ENCODE measurements at places on chromosomes 2 and 18. TPM values are rescaled to one million over a fixed set of nuclear protein-coding genes. Genes with fewer than 3 reads are reported as not detected.

The STAT4 gene
- 2.0 TPM for total RNA-seq

The APCDD1 gene
- 0.09 TPM for total RNA-seq

The OTOS gene
- not detected for total RNA-seq

The MAPRE3 gene
- total RNA-seq: 3.1 TPM

The POU3F3 gene
- not detected for total RNA-seq

The TACR1 gene
- under 0.01 TPM for total RNA-seq

The EPB41L3 gene
- total RNA-seq: 10.1 TPM

The NDUFB3 gene
- 118 TPM for total RNA-seq

The RGPD8 gene
- 11.1 TPM for total RNA-seq

The ADRA2B gene
- 0.09 TPM for total RNA-seq

The TCF23 gene
- not detected for total RNA-seq

The GMPPA gene
- 63.9 TPM for total RNA-seq

The PSMA8 gene
- not detected for total RNA-seq

The GPBAR1 gene
- total RNA-seq: 0.37 TPM

The SERPINB11 gene
- total RNA-seq: not detected

The TGFA gene
- total RNA-seq: 0.28 TPM

The CCDC68 gene
- total RNA-seq: 6.9 TPM

The UGT1A5 gene
- not detected for total RNA-seq

The SP110 gene
- 2.7 TPM for total RNA-seq

The OR6B2 gene
- not detected for total RNA-seq

The VIL1 gene
- total RNA-seq: not detected

The MCEE gene
- total RNA-seq: 23.0 TPM

The NPHP1 gene
- total RNA-seq: 6.9 TPM

The LIPG gene
- total RNA-seq: 12.4 TPM

The GAL3ST2 gene
- 0.18 TPM for total RNA-seq

The CLEC4F gene
- not detected for total RNA-seq

The CYP27C1 gene
- total RNA-seq: 0.18 TPM

The ZFAND2B gene
- total RNA-seq: 18.6 TPM

The RNF125 gene
- total RNA-seq: 0.28 TPM

The PLCL1 gene
- total RNA-seq: 1.1 TPM

The CXCR4 gene
- total RNA-seq: 0.92 TPM

The NAGK gene
- total RNA-seq: 60.7 TPM

The SF3B6 gene
- total RNA-seq: 139 TPM

The L3MBTL4 gene
- total RNA-seq: 0.28 TPM

The LRP2 gene
- total RNA-seq: not detected

The TRIM54 gene
- not detected for total RNA-seq

The MYO7B gene
- not detected for total RNA-seq

The RRM2 gene
- total RNA-seq: 4.4 TPM

The DOK6 gene
- 7.3 TPM for total RNA-seq

The CGREF1 gene
- 7.0 TPM for total RNA-seq

The CNDP1 gene
- total RNA-seq: not detected

The DSG3 gene
- 0.28 TPM for total RNA-seq

The IL1RN gene
- 0.71 TPM for total RNA-seq

The LDAH gene
- 13.5 TPM for total RNA-seq

The ADAM23 gene
- total RNA-seq: 8.2 TPM

The STPG4 gene
- 0.37 TPM for total RNA-seq

The IL36B gene
- total RNA-seq: not detected

The TTR gene
- not detected for total RNA-seq

The PKDCC gene
- total RNA-seq: 68.1 TPM

The SPHKAP gene
- under 0.01 TPM for total RNA-seq

The LIMS3 gene
- total RNA-seq: 5.2 TPM

The PRKAG3 gene
- not detected for total RNA-seq

The PLGLB1 gene
- total RNA-seq: 1.8 TPM
